Activated CD4-positive, alpha-beta memory T cell treated with anti-CD3 and anti-CD28 coated beads, Interleukin-2, amount 10 ng/mL, durations not matched to agents 7 days and 5 days (primary cell): ENCODE measurements at places on chromosomes 5 and 9.

- DNase-seq, result no peak
Measured at GRCh38 chr5:154276261-154276972, 85.9 kb downstream of the GALNT10 start.

DNA sequence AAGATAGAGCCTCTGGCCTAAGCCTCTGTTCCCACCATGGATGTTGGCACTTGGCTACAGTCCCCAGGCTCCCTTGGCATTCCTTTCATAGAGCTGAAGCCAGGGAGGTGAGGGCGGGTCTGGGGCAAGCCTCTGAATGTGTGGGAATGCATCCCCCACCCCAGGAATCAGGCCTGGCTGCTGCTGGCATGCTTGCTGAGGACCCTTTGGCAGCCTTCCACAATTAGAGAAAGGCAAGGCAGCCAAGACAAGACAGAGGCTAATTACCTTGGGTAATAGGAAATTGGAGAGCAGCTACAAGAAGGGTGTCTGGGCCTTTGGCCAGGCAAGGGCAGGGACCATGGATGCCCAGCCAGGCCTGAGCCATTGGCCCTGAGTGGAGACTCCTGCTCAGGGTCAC lies 204.4 kb upstream of the TRIM32 start:
- DNase-seq, result no peak

- no peak for DNase-seq
Measured at GRCh38 chr9:536597-537511, 304.6 kb upstream of the DMRT1 start.

DNA sequence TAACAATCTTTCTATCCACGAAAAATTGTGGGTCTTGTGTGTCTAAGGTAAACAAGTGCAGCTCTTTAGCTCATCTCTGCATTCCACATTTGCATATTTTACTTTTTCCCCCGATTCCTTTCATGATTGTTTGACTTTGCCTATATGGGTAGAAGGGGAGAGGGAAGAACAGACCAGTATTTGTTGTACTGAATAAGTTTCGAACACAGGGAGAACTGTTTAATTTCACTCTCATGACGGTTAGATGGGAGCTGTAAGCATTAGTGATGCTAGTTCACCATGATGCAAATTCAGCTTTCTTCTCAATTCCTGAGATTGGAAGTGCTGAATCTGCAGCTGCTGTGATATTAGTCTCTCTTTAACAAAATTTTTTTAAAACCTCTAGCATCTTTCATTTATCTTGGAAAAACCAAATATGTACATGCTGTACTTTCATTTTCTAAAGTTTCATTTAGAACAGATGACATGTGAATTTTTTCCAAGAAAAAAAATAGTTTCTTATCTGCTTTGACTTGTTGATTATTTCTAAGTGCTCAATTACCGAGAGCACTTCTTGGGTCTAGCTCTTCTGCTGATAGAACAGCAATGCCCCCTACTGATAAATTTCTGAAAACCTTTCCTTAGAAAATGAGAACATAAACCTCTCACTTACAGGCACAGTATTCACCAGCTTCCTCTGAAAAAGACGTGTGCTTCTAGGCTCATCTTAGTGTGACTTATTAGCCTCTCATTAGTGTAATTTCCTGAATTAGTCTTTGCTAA lies 149.5 kb downstream of the BAAT start:
- DNase-seq, result no peak

GRCh38 chr9:108167136-108167900 lies 677.7 kb upstream of the KLF4 start:
- no peak for DNase-seq

DNA sequence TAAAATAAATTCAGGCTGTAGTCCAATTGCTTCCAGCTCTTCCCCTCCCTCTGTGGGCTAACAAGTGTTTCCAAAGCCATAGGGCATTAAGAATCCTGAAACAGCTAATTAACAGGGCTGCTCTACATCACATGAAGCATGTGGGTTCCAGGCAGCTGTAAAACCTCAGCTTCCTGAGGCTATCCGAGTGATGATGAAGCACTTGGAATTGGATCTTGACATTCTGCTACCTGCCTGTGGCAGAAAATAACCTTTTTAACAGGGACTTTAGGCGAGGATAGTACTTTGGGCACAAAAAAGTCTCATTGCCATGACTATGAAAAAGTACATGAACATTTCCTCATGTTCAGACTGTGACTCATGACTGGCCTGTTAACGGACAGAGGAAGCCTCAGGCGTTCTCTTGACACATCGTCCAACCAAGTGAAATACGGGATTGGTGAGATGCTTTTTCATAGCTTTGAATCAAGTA lies 107.2 kb downstream of the PDE4D start:
- DNase-seq, result no peak

GRCh38 chr9:8821910-8822666 lies 1022.5 kb upstream of the DMAC1 start:
- no peak for DNase-seq

GRCh38 chr9:94974154-94974879 lies 247.8 kb downstream of the AOPEP start:
- DNase-seq, result no peak

GRCh38 chr9:127968700-127969383 lies 11.9 kb downstream of the EEIG1 start:
- DNase-seq, result no peak

DNA sequence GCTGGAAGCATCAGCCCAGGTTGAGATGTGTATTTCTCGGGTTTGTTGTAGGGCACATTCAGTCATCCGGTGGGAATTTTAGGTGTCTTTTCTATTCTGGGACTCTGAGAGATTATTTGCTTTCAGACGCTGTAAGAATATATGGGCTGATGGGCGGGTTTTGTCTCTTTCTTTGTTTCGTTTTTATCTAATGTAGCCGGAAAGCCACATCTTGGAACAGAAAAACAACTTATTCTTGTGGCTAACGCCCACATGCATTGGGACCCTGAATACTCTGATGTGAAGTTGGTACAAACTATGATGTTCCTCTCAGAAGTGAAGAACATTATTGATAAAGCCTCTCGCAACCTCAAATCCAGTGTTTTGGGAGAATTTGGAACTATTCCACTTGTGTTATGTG lies 22.4 kb downstream of the SCGB3A1 start:
- no peak for DNase-seq

GRCh38 chr9:91884696-91885687 lies 65.0 kb downstream of the ROR2 start:
- no peak for DNase-seq

- no peak for DNase-seq
Measured at GRCh38 chr9:131784748-131785501, 45.0 kb upstream of the RAPGEF1 start.

GRCh38 chr9:21611891-21612290 lies 129.8 kb upstream of the IFNE start:
- peak; percentile 23 for DNase-seq

DNA sequence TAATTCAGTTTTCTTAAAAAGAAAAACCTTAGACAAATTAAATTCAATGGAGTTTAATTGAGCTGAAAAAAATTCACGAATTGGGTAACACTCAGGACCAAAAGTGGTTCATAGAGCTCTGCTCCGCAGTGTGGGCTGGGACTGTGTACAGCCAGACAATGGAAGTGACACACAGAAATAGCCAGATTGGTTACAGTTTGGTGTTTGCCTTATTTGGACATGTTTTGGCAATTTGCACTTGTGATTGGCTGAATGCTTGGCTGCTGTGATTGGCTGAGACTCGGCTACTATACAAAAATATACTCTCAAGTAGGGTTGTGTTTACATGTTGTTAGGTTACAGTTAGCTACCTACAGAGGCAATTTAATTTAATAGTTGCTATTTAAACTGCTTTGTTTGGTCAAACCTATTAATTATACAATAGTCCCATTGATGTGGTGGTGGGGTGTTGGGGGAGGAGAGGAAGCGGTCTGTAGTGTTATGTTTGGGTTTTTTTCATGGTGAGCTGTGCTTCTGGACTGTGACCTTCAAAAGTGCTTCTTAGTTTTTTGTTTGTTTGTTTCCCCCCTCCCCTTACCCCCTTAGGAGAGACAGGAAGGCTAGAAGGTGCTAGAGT lies 95.2 kb downstream of the CNTLN start:
- DNase-seq, result no peak

- no peak for DNase-seq
Measured at GRCh38 chr5:35338157-35338453, 107.8 kb upstream of the PRLR start.

GRCh38 chr9:18542837-18543405 lies 69.0 kb downstream of the ADAMTSL1 start:
- DNase-seq, result no peak
